Upper lobe of right lung (tissue), 1 donor: ENCODE measurements at places on chromosomes 7 and 10. TPM values are rescaled to one million over a fixed set of nuclear protein-coding genes. Genes with fewer than 3 reads are reported as not detected.
A peak's percentile ranks its signal among the peaks of the same experiment; 100 is the strongest.

The PPA1 gene
- 175 TPM for total RNA-seq

- no peaks in the 10 kb centered on the region for H3K27me3 ChIP-seq
- H3K4me3 ChIP-seq, result no peak overlapping the region
- no peaks in the 10 kb centered on the region for H3K36me3 ChIP-seq
- no peak overlapping the region for H3K27ac ChIP-seq
- H3K4me1 ChIP-seq, result no peaks in the 10 kb centered on the region
These were observed 10.2 kb downstream of the PYROXD2 start for GRCh38 chr10:98404571-98405359.

DNA sequence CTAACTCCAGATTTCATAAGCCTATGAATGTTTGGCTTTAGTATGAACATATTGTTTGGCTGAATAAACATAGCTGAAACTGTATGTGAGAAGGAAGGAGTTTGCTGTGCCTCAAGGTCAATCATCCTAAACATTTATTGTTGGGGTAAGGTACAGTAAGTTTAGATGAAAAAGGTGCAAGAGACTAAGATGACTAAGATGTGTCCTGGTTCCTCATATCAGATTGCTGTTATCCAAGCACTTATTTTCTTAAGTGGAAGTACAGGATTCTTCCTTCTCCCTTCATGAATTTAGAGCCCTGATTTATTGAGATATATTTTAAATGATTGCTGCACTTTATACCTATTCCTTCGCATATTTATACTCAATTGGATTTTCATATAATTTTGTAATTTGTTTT, 12.2 kb downstream of the MDFIC start:
- H3K4me3 ChIP-seq, result no peak overlapping the region
- H3K27me3 ChIP-seq, result no peaks in the 10 kb centered on the region
- no peak for DNase-seq
- H3K27ac ChIP-seq, result peak overlapping the region; percentile 3
- H3K36me3 ChIP-seq, result no peaks in the 10 kb centered on the region

DNA sequence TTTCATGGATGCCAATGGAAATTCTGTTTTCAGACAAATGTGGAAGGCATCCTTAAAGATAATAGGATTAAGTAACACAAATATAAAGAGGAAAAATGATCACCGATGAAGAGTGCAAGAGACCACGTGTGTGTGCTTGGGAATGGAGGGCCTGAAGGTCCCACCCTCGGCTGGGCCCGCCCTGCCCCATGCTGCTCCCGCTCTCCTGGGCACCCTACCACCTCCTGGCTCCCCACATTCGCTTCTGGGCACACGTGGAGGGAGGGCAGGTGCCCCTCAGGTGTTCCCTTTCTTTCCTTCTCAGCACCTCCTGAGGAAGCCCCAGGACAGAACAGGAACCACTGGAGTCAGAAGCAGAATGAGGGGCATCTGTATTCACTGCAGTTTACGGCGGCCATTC, 367.6 kb downstream of the DNAJB6 start:
- H3K27me3 ChIP-seq, result peaks cover 23% of the 10 kb centered on the region
- H3K4me1 ChIP-seq, result no peaks in the 10 kb centered on the region
- no peaks in the 10 kb centered on the region for H3K36me3 ChIP-seq
- H3K27ac ChIP-seq, result no peak overlapping the region
- no peak for DNase-seq

DNA sequence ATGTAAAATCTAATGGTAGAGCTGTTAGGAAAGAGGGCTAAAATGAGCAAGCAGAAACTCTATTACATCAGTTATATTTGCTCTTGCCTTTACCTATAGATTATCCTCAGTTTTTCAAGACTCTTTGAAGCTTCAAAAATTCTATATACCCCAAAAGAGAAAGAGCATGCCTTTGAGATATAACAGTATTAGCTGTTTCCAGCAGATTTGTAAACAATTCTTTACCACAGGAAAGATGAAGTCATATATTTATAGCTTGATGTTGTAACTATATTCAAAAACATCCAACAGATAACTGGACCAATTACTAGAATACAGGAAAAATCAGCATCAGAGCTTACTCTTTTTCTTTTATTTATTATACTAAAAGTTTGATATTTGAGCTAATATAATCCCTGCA, 416.2 kb upstream of the TPK1 start:
- no peaks in the 10 kb centered on the region for H3K27me3 ChIP-seq
- DNase-seq, result no peak
- no peak overlapping the region for H3K27ac ChIP-seq
- H3K4me1 ChIP-seq, result no peaks in the 10 kb centered on the region

GRCh38 chr7:111074748-111075146, 16.2 kb upstream of the LRRN3 start:
- no peak overlapping the region for H3K27ac ChIP-seq
- no peak overlapping the region for H3K4me3 ChIP-seq
- H3K27me3 ChIP-seq, result no peaks in the 10 kb centered on the region
- no peaks in the 10 kb centered on the region for H3K36me3 ChIP-seq
- no peaks in the 10 kb centered on the region for H3K4me1 ChIP-seq

DNA sequence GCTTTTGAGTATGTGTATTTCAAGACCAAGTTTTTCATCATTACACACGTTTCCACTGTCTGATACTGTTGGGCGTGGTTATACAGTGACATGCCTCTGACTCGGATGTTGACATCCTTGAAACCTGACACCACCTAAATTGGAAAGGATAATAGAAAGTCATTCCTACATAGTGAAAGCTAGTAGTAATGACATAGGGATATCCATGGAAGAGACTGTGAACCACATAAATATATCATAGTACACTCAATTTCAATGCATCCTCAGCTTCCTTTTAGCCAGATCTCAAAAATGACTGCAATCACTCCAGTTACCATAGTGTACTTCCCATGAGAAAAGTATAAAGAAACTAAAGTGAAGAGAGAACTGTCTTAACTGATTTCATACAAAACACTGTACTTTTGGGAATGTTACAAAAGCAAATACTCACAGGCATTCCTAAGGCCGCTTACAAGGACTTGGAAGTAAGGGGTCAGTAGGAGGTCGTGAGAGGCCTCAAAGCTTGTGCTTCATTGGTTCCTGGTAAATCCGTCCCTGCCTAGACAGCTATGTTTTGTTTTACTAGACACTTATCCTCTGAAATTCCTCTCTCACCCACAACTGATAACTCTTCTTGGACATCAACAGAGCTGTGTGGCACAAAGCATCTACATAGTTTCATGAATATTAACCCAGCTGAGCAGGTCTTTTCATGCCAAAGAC, 71.8 kb upstream of the VWDE start:
- H3K4me3 ChIP-seq, result no peak overlapping the region
- H3K4me1 ChIP-seq, result no peaks in the 10 kb centered on the region
- no peak for DNase-seq
- no peaks in the 10 kb centered on the region for H3K27me3 ChIP-seq
- H3K36me3 ChIP-seq, result no peaks in the 10 kb centered on the region

DNA sequence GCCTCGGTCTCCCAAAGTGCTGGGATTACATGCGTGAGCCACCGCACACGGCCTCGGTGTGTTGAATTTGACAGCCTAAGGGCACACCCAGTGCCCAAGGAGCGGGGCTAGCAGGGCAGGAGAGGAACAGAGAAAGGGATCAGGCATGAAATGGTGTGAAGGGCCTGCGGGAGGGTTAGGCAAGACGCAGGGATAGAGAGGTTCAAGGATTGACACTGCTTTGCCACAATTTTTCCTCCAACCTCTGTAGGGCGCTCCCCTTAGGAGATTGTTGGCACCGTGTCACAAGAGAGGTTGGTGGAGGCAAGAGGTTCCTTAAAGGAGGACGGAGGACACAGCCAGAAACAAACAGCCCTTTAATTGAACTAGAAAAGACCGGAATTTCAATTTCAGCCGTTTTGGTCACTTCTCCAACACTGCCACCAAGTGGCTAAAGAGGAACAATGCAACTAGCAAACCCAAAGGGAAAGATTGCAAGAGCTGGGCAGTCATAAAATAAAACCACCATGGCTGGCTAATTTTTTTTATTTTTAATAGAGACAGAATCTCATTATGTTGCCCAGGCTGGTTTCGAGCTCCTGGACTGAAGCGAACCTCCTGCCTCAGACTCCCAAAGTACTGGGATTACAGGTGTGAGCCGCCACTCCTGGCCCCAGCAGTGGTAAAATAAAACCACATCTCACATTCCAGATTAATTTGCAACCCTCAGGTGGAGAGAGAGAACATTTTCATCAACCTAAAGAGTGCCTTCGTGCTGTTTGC, 6.9 kb upstream of the CREB3L2 start:
- DNase-seq, result no peak
- no peaks in the 10 kb centered on the region for H3K4me1 ChIP-seq
- H3K4me3 ChIP-seq, result no peak overlapping the region
- no peak overlapping the region for H3K27ac ChIP-seq
- no peaks in the 10 kb centered on the region for H3K27me3 ChIP-seq

GRCh38 chr10:114223066-114223465, 16.0 kb upstream of the VWA2 start:
- H3K27ac ChIP-seq, result no peak overlapping the region
- H3K4me3 ChIP-seq, result no peak overlapping the region
- H3K27me3 ChIP-seq, result no peaks in the 10 kb centered on the region
- no peaks in the 10 kb centered on the region for H3K4me1 ChIP-seq
- H3K36me3 ChIP-seq, result no peaks in the 10 kb centered on the region

The FAM241B gene
- total RNA-seq, result 5.2 TPM

DNA sequence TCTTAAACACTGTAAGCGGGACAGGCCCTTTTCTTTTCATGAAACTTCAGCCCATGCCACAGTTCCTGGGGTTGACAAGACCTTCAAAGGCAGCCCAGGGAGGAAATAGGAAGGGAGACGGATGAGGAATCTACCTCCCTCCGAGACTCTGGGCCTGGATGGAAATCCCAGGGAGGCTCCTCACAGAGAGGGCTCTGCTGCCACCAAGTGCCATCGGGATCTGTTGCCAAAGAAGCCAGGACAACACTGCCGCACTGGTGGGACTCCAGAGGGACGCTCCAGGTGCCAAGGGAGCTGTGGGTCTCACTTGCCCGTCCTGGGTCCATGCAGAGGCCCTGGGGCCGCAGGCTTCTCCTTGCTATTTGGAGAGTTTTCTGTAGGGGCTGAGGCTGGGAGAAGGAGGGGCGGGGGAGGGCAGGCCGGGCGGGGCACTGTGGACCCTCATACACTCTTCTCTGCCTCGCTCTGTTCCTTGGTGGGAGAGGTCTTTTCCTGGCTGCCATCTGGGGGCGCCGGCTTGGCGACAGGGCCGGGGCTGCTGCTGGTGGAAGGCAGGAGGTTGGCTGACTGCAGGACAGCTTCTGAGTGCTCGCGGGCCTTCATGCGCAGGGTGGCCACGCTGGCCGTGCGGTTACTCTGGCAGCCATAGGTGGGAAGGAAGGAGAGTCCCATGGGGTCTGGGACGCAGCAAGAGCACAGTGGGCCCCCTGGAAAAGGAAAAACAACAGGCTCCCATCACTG, 30.0 kb downstream of the DRGX start:
- H3K4me1 ChIP-seq, result peaks cover 13% of the 10 kb centered on the region
- H3K36me3 ChIP-seq, result no peaks in the 10 kb centered on the region
- no peaks in the 10 kb centered on the region for H3K27me3 ChIP-seq
- no peak overlapping the region for H3K27ac ChIP-seq
- no peak for DNase-seq

DNA sequence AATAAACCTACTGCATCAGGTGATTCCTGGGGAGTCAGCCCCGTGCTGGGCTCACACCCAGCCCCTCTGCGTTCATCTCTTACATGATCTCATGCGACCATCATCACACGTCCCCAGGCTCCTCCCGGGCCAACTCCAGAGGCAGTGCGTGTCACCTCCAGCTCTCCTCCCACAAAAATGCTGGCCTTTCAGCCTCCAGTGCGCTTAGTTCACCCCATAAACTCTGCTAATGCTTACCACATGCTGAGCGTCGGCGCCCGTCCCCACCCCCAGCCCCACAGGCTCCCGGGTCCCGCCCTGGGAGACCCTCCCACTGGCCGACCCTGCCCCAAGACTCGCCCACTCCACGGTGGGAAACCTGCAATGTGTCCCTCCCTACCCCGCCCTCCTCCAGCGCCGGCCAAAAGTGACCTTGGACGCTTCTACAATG, 816 bp upstream of the SDK1 start:
- DNase-seq, result no peak
- H3K27me3 ChIP-seq, result no peaks in the 10 kb centered on the region
- peak overlapping the region; percentile 47 for H3K4me3 ChIP-seq
- H3K4me1 ChIP-seq, result peaks cover 7% of the 10 kb centered on the region
- no peak overlapping the region for H3K27ac ChIP-seq
- no peaks in the 10 kb centered on the region for H3K36me3 ChIP-seq

DNA sequence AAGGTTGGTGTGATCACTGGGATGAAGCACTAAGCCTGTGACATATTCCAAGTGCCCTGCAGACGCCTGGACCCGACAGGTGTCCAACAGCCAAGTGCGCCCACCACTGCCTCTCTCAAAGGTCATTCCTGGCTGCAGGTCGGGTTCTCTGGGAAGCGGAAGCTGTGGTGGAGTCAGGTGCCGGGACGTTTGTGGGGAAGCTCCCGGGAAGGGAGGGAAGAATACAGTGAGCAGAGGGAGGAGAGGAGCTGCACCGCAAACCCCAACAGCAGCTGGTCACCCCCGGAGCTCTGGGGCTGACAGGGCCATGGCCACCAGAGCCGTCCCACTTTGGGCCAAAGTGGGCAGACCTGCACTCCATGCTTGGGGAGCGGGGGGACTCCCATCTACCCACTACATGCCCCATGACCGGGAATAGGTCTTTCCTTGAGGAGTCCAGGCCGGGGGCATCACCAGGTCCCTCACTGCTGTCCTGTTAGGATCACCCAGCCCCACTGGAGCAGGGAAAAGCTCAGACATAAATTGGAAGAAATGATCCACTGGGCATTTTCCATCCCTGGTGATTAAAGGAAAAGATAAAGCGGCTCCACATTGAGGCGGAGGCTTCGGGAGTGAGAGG, 84.5 kb upstream of the PPP2R2D start:
- H3K36me3 ChIP-seq, result no peaks in the 10 kb centered on the region
- no peak overlapping the region for H3K4me3 ChIP-seq
- H3K27ac ChIP-seq, result no peak overlapping the region
- H3K27me3 ChIP-seq, result peaks cover 5% of the 10 kb centered on the region
- no peaks in the 10 kb centered on the region for H3K4me1 ChIP-seq

- H3K36me3 ChIP-seq, result no peaks in the 10 kb centered on the region
- H3K4me3 ChIP-seq, result no peak overlapping the region
- DNase-seq, result no peak
- H3K27ac ChIP-seq, result no peak overlapping the region
These were observed 364.2 kb upstream of the COBL start for GRCh38 chr7:51680594-51681399.

The LAMB1 gene
- 156 TPM for total RNA-seq
